ENCODE measurements at places on chromosomes 6 and 20. TPM values are rescaled to one million over a fixed set of nuclear protein-coding genes. Genes with fewer than 3 reads are reported as not detected.

The TAF4 gene
- 9.9 TPM for total RNA-seq

The DEFB132 gene
- not detected for total RNA-seq

The PRDM1 gene
- total RNA-seq, result 0.37 TPM

- peak; percentile 56 for DNase-seq
Observed at GRCh38 chr6:33702345-33702977, 9.0 kb downstream of the UQCC2 start.

GRCh38 chr20:46027245-46027853 lies 1.7 kb upstream of the SLC12A5 start:
- DNase-seq, result peak; percentile 93

DNA sequence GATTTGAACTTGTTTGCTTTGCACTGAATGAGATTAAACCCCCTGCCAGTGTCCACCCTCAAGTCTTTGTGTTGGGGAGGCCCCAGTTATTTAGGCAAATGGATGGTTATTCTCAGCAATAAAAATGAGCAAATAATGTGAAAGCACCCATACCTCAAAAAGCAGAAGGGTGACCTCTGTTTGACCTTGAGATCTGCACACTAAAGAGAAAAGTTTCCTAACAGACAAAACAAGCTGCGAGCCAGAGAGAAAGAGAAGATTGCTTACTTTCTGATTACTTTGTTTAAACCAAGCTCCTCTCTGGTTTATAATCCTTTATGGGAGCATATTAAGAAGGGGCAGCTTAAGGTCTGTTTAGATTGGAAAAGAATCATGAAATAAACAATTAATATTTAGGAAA lies 30.4 kb upstream of the TRERF1 start:
- DNase-seq, result no peak

GRCh38 chr6:20665290-20665689 lies 131.0 kb downstream of the CDKAL1 start:
- DNase-seq, result no peak

GRCh38 chr6:34616227-34616585 lies 60.1 kb upstream of the SPDEF start:
- DNase-seq, result no peak

All from neural progenitor cell (in vitro differentiated cells).